Transverse colon (tissue), 4 donors: ENCODE measurements at places on chromosomes 3 and 15.

- no peaks in the 10 kb centered on the region for H3K36me3 ChIP-seq
- peaks cover 30% of the 10 kb centered on the region for H3K4me1 ChIP-seq
- no peaks in the 10 kb centered on the region for H3K27me3 ChIP-seq
- no peak for DNase-seq
- no peak overlapping the region for H3K27ac ChIP-seq
- no peak overlapping the region for H3K4me3 ChIP-seq
These were observed 3.4 kb downstream of the PPM1M start for GRCh38 chr3:52248816-52249547.

DNA sequence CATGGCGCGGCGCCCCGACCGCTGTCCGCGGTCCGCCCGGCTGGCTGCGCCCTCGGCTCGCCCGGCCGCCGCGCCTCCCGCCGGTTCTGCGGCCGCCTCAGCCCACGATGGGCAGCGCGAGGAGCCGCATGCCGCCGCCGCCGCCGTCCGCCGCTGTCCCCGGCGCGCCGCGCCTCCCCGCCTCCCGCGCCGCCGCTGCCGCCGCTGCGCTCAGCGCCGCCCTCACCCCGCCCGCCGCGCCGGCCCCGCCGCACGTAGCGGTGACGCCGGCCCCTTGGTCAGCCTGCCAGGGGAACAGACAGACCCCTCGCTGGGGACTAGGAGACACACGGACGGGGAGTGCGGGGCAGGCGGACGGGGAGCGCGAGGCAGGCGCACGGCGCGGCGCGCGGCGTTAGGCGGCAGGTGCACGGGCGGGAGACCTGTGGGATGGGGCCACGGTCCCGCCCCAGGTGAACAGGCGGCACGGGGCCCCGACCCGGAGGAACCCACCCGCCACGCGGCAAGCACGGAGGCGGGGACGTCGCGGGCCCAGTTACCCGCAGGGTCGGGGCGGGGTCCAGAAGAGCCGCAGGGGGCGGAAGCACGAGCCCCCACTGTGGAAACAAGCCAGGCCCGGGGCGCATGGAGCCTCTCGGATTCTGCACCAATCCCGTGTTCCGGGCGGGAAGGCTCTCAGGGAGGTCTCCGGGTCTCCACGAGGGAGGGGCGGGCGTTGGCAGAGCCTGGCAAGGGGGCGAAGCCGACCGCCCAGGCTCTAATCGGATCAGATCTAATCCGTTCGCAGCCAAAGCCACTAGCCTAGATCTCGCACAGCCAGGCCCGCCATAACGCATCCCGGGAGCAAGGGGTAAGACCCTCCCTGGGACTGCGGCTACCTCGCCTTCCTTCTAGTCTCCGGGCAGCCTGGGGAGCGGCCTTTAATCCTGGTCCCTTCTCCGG lies at the start of gene CSPG5:
Gene CSPG5, minus strand, starts transcription at position 175 of the 942 bp plus-strand sequence. Its CDS starts 172 bp downstream, at position 3.
- H3K4me1 ChIP-seq: peaks cover 10% of the 10 kb centered on the region
- H3K27ac ChIP-seq: no peak within 1 kb of the TSS
- H3K27me3 ChIP-seq: peaks cover 45% of the 10 kb centered on the region

GRCh38 chr3:61828880-61829721 lies 267.7 kb downstream of the PTPRG start:
- H3K27ac ChIP-seq: peak overlapping the region; percentile 17
- no peak overlapping the region for H3K4me3 ChIP-seq
- H3K27me3 ChIP-seq: no peaks in the 10 kb centered on the region
- DNase-seq: no peak
- H3K4me1 ChIP-seq: no peaks in the 10 kb centered on the region
- no peaks in the 10 kb centered on the region for H3K36me3 ChIP-seq

DNA sequence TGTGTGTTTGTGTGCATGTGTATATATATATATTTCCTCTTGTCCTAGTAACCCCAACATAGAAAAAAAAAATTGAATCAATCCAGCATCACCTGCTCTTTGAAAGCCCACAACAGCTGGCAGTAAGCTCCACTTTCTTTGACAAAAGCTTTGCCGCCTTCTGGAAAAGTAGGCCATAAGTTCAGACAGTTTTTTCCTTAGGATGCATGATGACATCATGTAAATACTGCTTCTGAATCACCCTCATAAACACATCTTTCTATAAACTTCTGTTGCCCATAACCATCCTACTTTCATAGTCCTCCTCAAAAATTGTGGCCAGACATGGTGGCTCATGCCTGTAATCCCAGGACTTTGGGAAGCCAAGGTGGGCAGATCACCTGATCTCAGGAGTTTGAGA lies 67.4 kb downstream of the CSNK1G1 start:
- no peaks in the 10 kb centered on the region for H3K27me3 ChIP-seq
- H3K36me3 ChIP-seq: no peaks in the 10 kb centered on the region
- no peak for DNase-seq
- H3K4me3 ChIP-seq: no peak overlapping the region
- no peak overlapping the region for H3K27ac ChIP-seq

DNA sequence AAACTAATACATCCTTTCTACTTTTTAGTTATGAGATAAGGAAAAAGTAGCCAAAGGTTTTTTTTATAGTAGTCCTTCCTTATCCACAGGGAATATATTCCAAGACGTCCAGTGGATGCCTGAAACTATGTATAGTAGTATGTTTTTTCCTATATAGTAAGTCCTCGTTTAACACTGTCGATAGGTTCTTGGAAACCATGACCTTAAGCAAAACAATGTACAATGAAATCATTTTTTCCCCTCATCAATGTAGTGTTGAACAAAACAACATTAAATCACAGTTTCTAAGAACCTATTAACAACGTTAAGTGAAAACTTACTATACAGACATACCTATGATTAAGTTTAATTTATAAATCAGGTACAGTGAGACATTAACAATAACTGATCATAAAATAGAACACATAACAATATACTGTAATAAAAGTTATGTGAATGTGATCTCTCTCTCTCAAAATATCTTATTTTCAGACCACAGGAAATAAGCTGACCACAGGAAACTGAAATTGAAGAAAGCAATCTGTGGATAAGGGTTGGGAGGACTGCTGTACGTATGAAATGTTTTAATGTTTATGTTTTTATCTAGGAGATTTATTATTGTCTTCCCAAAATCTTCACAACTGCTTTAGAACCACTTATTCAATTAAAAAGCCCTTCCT lies 20.6 kb downstream of the COPS2 start:
- peaks cover 76% of the 10 kb centered on the region for H3K36me3 ChIP-seq
- no peaks in the 10 kb centered on the region for H3K27me3 ChIP-seq
- H3K4me1 ChIP-seq: no peaks in the 10 kb centered on the region
- no peak overlapping the region for H3K4me3 ChIP-seq
- no peak overlapping the region for H3K27ac ChIP-seq

DNA sequence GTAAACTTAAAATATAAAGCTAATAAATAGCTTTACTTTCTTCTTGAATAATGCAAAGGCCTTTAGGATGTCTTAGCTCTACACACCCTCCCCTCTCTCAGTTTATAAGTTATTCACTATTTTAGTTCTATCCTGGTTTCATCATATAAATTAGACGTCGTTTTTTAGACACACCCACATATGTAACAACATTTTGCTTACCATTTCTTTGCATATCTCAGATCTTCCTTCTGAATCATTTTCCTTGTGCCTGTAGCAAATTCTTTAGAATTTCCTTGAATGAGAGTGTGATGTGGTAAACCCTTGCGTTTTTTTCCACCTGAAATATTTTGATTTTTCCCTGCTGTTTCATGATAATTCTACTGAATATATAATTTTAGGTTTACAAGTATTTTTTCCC lies 2.5 kb upstream of the DAZL start:
- H3K4me1 ChIP-seq: no peaks in the 10 kb centered on the region
- no peak overlapping the region for H3K4me3 ChIP-seq
- no peaks in the 10 kb centered on the region for H3K27me3 ChIP-seq
- no peaks in the 10 kb centered on the region for H3K36me3 ChIP-seq

- H3K4me1 ChIP-seq: no peaks in the 10 kb centered on the region
- H3K27me3 ChIP-seq: no peaks in the 10 kb centered on the region
- no peak overlapping the region for H3K27ac ChIP-seq
These were observed 35.1 kb upstream of the IGSF11 start for GRCh38 chr3:119069725-119070124.

- no peaks in the 10 kb centered on the region for H3K36me3 ChIP-seq
- no peak for DNase-seq
- no peaks in the 10 kb centered on the region for H3K4me1 ChIP-seq
- no peak overlapping the region for H3K27ac ChIP-seq
- H3K4me3 ChIP-seq: no peak overlapping the region
These were observed 30.6 kb upstream of the OR5H6 start for GRCh38 chr3:98233468-98233867.

GRCh38 chr3:194395778-194396538 lies 3.1 kb downstream of the GP5 start:
- H3K4me3 ChIP-seq: no peak overlapping the region
- H3K36me3 ChIP-seq: no peaks in the 10 kb centered on the region
- H3K27me3 ChIP-seq: peaks cover 20% of the 10 kb centered on the region
- peak; percentile 41 for DNase-seq
- peak overlapping the region; percentile 63 for H3K27ac ChIP-seq

- H3K27ac ChIP-seq: no peak overlapping the region
- no peaks in the 10 kb centered on the region for H3K36me3 ChIP-seq
- H3K4me3 ChIP-seq: no peak overlapping the region
- no peaks in the 10 kb centered on the region for H3K4me1 ChIP-seq
These were observed 645.9 kb downstream of the OTOL1 start for GRCh38 chr3:162142511-162142910.

DNA sequence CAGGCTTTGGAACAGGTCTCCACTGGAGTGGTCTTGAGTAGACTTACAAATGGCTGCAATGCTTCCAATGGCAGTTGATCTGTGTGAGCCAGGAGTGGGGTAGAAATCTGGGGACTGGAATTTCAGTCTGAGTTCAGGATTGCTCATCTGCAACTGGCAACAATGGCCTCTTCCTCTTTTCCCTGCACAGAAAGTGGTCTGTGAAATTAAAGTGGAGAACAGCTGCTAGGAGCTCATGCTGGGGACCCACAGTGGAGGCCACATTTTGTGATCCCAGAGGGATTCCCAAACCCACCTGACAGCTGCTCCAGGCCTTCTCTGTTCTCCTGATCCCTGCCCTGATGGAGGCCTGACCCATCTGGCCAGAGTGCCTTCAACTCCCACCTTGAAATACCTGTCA lies 49.6 kb downstream of the CEMIP start:
- no peaks in the 10 kb centered on the region for H3K27me3 ChIP-seq
- DNase-seq: no peak

DNA sequence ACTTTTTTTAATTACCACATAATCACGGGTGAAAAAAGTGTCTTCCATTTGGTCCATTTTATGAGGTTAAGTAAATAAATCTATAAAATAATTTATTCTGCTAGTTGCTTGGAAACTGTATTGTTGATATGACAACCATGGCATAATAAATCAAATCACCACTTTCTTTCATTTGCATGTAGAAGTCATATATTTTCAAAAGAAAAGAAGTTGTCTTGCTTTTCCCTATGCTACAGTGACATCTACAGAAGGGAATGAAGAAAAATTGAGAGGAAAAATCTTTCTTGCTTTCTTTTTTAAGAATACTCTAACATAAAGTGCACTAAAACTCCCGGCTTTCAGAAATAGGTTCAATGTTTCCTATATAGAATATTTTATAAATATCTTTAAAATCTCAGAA lies 228.5 kb downstream of the ZBBX start:
- H3K27me3 ChIP-seq: no peaks in the 10 kb centered on the region
- H3K36me3 ChIP-seq: no peaks in the 10 kb centered on the region
- no peak overlapping the region for H3K27ac ChIP-seq
- H3K4me1 ChIP-seq: no peaks in the 10 kb centered on the region
- DNase-seq: no peak

DNA sequence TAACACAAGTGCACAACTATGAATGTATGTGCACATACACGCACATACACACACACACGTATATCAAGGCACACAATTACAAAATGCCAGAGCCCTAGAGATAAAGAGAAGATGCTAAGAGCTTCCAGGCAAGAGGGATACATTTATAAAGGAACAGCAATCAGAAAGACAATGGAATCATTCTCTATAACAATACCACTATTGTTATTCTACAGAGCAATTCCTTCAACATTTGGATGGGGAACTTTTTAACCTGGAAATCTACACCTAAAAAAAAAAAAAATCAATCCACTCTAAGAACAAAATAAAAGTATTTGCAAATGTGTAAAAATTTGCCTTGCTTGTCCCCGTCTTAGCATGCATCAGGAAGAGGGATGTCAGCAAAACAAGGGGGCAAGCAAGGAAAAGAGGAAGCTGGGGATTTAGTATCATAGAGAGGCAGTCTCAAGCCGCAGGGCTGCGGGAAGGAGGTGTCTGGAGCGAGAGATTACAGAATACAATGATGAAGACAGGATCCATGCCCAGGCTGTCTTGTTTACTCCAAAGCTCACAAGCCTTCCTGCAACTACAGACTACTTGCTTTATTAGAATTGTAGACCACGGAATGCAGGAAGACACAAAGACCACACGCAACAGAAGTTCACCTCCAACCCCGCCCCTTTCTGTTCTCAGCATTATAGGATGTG lies 220.2 kb downstream of the NTRK3 start:
- no peaks in the 10 kb centered on the region for H3K27me3 ChIP-seq
- DNase-seq: no peak

DNA sequence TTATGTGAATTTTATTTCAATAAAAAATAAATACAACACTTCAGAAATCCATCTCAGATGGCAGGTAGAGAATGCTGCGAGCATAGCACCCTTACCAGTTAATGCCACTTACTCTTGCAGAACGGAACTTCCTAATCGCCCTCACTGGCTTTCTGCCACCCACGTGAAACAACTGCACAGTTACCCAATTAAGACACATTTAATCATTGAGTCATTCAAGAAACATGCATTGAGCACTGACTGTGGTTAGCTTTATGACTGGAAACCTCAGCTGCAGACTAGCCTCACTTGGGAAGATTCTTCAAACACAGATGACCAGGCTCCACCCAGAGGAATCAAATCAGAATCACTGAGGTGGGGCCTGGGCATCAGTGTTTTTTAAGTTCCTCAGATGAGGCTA lies 5.6 kb upstream of the MFGE8 start:
- H3K36me3 ChIP-seq: no peaks in the 10 kb centered on the region
- H3K4me3 ChIP-seq: no peak overlapping the region
- no peak overlapping the region for H3K27ac ChIP-seq
- peak; percentile 45 for DNase-seq
- no peaks in the 10 kb centered on the region for H3K27me3 ChIP-seq

- no peak overlapping the region for H3K27ac ChIP-seq
- H3K4me1 ChIP-seq: no peaks in the 10 kb centered on the region
- no peaks in the 10 kb centered on the region for H3K27me3 ChIP-seq
- H3K4me3 ChIP-seq: no peak overlapping the region
These were observed 439.0 kb downstream of the NTRK3 start for GRCh38 chr15:87817553-87817952.

DNA sequence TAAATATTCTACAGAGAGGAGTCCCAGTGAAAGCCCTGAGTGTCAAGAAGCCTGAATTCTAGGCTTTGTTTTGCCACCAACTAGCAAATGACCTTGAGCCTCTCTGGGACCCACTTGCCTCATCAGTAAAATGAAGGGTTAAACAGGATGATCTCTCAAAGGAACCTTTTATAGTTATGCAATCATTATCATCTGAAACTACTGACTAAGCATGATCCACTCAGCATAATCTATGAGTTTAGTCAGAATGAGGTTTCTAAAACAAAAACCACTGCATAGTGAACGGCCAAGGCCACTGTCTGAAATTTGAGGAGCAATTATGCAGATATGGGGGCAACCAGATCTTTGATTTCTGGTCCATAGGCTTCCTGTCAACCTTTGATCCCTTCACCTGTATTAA lies 319.0 kb downstream of the MECOM start:
- no peak overlapping the region for H3K27ac ChIP-seq
- no peak for DNase-seq
- no peaks in the 10 kb centered on the region for H3K36me3 ChIP-seq
- no peak overlapping the region for H3K4me3 ChIP-seq
- peaks cover 20% of the 10 kb centered on the region for H3K4me1 ChIP-seq
